ENCODE measurements at places on chromosomes 13 and 19.

DNA sequence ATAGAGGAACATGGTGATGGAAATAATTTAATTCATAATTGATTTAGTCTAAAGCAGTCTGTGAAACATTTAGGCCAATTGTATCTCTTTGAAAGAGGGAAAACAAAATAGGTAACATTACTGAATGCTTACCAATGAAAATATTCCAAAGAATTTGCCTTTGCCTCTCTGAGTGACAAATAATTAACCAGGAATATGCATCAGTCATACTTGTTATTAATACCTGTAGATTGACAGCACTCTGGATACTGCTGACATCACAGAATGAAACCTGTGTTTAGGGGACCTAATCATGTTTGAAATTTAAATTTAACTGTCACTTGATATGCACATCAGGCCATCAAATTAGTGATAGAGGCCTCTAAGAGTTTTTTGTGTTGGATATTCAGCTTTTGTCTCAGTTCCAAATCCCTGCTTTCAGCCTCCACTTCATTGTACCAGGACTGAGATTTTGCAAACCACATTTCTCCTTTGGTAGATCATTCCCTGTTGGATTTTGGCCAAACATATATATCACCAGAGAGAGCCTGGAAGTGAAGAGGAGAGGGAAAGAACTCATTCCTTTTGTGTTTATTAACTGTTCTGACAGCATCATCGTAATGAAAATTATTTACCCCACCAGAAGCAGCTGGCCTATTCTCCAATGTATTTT is 64.8 kb upstream of the KLHL1 start:
- no peak for DNase-seq

DNA sequence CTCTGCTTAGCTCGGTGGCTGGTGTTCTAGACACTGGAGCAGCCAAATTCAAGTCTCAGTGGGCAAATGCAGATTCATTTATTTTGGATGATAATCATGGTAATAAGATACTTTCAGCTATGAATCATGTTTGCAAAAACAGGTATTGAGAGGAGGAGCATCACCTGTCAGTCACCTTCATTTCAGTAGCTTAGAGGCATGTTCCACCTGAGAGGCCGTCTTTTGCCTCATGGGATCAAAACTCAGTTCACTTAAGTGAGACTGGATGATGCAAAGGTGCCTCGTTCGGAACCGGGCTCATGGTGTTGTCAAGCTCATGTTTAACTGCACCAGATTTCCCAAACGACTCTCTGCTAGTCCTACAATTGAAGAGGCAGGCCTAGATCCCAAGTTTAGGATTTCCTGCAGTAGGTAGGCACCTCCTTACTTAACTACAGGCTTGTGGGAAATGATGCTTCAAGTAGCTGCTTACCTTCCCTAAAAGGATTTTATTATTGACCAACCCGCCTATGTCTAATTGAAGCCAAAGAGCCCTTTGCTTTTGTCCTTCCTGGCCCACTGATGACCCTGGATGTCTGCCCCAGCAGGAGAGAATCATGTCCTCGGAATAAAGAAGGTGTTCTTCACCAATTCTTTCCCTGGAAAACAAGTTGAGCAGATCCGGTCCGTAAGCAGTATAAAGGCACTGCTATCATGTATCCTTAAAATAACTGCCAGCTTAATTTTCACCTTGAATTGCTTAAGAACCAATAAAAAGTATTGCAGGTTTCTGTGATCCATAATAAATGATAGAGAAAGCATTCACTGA is 60.0 kb downstream of the ZAR1L start:
- no peak for DNase-seq

DNA sequence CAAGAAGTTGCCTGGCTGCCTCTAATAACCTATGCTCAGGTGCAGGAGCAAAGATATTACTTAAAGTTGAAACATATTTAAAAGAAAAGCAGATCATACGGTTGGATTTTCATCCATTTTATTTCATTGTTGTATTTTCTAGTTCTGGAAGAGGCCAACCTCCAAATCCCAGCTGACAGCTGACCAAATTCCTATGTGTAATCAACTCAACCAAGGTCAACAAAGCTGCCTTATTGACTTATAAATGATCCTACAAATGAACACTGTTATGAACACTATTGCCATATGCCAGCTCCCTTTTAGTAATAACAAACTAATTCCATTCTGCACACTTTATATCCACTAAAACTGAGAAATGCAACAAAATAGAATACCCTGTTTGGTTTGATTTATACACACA is 1537.4 kb downstream of the SLITRK1 start:
- DNase-seq: no peak

DNA sequence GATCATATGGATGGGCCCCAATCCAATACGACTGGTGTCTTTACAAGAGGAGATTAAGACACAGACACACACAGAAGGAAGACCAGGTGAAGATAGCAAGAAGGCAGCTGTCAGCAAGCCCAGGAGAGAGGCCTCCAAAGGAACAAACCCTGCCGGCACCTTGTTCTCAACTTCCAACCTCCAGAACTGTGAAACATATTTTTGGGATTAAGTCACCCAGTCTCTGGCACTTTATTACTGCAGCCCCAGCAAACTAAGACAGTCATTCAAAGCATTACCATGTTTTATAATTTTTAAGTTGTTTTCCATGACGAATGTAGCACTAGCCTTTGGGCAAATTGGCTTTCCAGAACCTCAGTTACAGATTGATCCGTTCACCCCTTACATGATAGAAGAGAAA is 11.3 kb downstream of the STARD13 start:
- DNase-seq: no peak

GRCh38 chr13:38430796-38431195 is 81.1 kb downstream of the UFM1 start:
- no peak for DNase-seq

DNA sequence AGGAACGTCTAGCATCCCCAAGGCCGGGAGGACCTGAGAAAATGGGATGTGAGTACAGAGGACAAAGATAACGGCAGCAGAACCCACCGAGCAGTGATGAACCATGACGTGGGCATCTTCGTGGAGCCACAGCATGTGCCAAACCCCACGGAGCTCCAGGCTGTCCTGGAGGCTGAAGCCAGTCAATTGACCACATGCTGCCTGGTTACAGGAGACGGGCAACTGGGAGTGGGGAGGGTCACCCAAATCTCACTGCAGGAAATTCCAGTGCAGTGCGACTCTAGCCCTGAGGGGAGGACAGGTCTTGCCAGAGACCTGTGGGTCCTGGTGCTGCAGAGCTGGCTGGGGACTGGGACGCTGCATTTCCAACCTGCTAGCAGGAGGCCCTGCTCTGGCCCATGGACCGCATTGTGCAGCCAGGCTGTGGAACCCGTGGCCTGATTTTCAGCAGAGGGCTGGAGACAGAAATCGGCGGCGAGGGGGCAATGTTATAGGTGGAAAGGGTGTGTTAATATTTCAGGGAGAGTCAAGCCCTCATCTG is 3.2 kb upstream of the GRTP1 start:
- no peak for DNase-seq

DNA sequence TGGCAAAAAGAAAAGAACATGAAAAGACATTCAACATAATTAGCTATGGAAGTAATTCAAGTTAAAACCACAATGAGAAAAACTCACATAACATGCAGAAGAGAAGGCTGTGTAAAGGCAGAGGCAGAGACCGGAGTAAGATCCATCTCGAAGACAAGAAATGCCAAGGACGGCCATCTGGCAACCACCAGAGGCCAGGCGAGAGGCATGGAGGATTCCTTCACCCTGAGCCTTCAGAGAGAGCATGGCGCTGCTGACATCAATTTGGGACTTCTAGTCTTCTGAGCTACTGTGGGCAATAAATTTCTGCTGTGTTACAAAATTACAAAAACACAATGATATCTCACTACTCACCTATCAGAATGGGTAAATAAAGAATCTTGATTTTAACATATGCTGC is 381.0 kb downstream of the TSHZ3 start:
- DNase-seq: no peak

GRCh38 chr13:76250211-76250610 is 614.1 kb downstream of the LMO7 start:
- no peak for DNase-seq

All from omental fat pad (tissue), 4 donors.